ENCODE measurements at places on chromosomes 3 and 15.

DNA sequence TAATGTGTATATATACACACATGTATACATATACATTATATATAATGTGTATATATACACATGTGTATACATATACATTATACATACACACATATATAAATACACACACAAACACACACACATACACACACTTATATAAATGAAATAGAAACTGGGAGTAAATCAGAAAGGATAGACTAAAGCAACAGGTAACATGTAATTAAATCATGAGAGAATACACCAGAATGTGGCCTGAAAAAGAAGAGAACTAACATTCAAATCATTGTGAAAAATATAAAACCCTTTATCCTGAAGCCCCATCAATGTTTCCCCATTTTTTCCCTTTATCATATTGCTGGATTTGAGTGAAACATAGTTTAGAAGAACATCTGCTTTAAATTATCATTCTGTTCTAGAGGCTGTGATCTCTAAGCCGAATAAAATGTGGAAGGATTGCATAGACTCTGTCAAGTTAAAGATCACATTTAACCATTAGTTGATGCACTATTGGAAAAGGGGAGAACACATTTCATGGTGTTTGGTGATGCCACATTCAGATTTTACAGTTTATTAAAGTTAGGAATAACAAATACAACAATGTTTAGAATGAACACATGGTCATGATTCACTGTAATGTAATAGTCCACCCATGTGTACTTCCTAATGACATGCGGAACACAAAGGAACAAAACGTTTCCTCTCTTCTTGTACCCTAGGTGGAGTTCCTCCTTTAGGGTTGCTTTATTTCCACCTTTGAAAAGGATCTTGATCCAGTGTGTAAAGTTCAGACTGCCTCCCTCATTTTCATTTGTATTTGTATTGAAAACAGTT is 12.5 kb upstream of the THRB start:
- no peak for DNase-seq

GRCh38 chr15:100994597-100995446 is 75.7 kb downstream of the LRRK1 start:
- no peak for DNase-seq

- no peak for DNase-seq
These were observed 20.7 kb downstream of the CYFIP1 start for GRCh38 chr15:22959321-22960101.

DNA sequence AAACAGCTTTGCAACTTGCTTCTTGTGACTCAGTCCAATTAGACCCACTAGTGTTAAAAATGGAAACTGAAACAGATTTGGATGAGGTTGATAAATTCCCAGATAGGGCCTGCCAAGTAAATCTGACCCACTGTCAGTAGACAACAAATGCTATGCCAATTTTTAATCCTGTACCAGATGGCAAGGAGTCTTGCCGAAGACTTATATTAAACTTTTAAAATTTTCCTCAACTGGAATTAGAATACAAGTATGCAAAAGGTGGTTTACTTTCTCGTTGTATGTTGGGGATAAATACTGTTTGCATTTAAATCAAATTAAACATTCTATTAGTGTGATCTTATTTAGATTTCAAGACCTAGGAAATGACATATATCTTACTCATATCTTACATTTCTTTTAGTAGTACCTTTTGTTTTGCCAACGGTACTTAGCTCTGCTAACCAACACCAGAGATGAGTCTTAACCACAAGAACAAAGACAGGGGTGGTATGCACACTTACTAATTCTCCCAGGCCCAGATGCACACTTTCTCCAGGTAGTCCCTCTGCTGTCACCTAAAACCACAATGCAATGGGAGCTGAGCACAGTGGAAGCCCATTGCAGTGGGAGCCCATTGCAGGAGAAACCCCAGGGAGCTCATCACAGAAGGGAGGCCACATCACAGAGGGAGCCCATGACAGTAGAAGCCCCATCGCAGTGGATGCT is 77.8 kb downstream of the WWTR1 start:
- DNase-seq: no peak

- no peak for DNase-seq
These were observed 101.3 kb downstream of the ASB7 start for GRCh38 chr15:100703671-100704070.

- DNase-seq: no peak
These were observed 59.6 kb downstream of the EIF3J start for GRCh38 chr15:44596511-44597010.

DNA sequence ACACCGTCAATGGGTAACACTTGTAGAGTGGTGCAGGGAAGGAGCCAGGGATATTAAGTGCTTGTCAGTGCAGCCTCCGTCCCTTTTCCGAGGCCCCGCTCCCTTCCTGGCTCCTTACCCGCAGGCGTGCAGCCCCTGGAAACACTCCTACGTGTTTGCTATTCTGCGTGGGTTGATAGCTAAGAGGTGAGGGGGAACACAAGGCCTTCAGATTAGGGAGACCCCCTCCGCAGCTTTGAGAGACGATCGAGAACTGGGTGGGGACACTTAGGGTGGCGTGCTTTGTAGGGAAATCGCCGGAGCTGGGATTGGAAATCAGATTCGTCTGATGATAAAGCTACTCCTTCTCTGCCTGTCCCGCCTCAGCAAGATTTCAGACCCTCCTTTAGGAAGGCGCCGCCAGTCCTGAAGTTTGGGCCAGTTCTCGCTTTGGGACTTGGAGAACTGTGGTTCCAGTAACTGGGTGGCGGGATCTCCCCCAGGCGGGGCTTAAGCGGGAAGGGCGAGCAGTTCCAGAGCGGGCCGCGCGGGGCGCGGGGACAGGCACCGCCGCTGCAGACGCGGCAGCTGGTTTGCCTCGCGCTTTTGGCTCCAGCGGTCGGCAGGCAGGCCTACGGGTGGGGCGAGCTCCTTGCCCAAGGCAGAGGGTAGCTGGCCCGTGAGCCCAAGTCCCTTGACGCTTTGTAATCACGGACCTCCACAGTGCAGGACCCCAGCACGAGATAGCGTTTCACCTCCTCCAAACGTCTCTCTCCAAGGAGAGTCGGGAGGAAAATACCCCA is 8.0 kb upstream of the FAM107A start:
- peak; percentile 20 for DNase-seq

GRCh38 chr3:98823791-98824190 is 60.7 kb downstream of the ST3GAL6 start:
- no peak for DNase-seq

GRCh38 chr3:50338965-50339364 is 1.7 kb downstream of the RASSF1 start:
- no peak for DNase-seq

DNA sequence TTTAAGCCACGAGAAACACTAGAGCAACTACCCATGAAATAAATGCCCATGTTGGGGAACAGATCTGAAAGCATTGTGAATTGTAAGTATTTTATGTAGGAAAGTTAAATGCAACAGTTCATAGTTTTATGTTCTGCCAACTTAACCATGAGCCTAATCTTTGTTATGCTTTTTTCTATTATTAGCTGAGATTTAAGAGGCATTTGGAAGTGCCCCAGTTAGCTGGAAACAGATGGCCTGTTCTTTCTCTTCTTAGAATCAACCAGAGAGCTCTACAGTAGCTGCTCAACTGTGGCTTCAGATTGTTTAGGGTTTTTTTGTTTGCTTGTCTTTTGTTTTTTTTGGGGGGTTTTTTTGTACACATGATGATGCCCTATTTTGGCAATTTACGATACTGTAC is 284.4 kb downstream of the KCNH8 start:
- no peak for DNase-seq

DNA sequence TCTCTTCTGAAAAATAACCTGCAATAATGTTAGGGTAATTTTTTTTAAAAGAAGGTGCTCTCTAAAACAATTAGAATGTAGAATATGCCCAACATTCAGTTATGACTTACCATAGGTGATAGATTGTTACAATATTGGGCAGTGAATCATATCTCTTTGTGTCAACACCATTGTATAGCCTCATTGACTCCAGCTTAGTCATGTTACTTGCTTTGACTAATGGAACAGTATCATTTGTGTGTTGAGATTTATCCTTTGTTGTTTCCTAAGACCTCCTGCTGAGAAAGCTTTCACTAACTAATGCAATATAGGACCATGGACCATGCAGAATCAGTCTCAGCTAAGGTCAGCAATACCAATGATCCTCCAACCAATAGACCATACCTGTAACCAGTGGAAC is 1106.4 kb downstream of the SI start:
- DNase-seq: no peak

- no peak for DNase-seq
These were observed 71.1 kb upstream of the CCNL1 start for GRCh38 chr3:157231071-157231470.

- DNase-seq: no peak
These were observed 10.2 kb downstream of the SHOX2 start for GRCh38 chr3:158095814-158096704.

- peak; percentile 7 for DNase-seq
These were observed 190.7 kb upstream of the NDN start for GRCh38 chr15:23877502-23878412.

GRCh38 chr3:178671791-178672190 is 135.6 kb downstream of the KCNMB2 start:
- no peak for DNase-seq

- DNase-seq: no peak
These were observed 122.8 kb downstream of the EEFSEC start for GRCh38 chr3:128276146-128276435.

DNA sequence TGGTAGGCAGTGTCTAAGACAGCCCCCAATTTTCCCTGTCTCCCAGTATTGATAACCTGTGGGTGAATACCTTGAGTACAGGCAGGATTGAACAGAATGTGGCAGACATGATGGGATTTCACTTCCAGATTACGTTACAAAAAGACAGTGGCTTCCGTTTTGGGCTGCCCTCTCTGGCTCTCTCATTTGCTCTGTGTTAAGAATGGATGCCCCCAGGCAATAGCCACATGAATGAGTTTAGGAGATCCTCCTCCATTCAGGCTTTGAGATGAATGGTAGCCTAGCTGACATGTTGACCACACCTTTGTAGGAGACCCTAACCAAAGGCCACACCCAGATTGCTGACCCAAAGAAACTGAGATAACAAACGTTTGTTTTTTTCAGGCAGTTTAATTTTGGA is 34.3 kb downstream of the UBXN7 start:
- DNase-seq: no peak

DNA sequence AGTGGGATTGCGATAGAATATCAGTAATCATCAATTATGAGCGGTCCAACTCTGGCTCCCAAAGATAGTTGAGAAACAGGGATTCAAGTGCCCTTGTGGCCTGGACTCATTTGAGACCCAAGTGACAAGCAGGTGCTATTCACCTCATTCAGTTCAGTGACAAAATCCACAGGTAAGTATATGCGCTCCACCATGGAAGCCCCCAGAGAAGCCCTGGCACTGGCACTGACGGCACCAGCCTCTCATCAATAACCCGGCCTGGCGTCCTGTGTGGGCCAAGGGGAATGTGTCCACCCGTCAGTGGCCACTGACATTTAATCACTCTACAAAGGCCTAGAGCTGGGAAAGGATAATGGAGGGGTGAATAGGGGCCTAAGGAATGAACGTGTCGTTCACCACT is 117.2 kb downstream of the ADCY5 start:
- no peak for DNase-seq

GRCh38 chr3:123781571-123782275 is 102.4 kb downstream of the MYLK start:
- DNase-seq: no peak

All from activated T-cell treated with anti-CD3 and anti-CD28 coated beads for 24 hours (primary cell).